ENCODE measurements at places on chromosomes 13 and 19. TPM values are rescaled to one million over a fixed set of nuclear protein-coding genes. Genes with fewer than 3 reads are reported as not detected.

- DNase-seq = no peak
Observed at GRCh38 chr19:10885201-10886169, 14.1 kb downstream of the CARM1 start.

- no peak for DNase-seq
Observed at GRCh38 chr19:17338433-17339078, 1.2 kb downstream of the GTPBP3 start.

GRCh38 chr19:35673121-35673804 lies 6.9 kb downstream of the UPK1A start:
- DNase-seq = no peak

ZNF878 gene
- 0.33 TPM for total RNA-seq

GRCh38 chr19:17073869-17074633 lies 1.2 kb downstream of the HAUS8 start:
- DNase-seq = no peak

WDR87 gene
- total RNA-seq = not detected

DNA sequence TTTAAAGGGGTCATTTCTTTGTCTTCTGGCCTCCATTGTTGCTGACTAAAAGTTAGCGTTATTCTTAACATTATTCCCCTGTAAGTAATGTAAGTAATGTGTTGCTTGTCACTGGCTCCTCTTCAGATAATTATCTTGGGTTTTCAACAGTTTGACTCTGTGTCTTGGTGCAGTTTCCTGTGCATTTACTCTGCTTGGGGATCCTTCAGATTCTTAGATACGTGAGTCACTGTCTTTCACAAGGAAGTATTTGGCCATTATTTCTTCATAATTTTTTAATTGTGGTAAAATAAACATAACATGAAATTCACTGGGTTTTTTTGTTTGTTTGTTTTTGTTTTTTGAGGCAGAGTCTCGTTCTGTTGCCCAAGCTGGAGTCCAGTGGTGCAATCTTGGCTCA lies 13.5 kb upstream of the OR7D2 start:
- DNase-seq = no peak

Measured in breast epithelium (tissue), 4 donors.